ENCODE measurements at places on chromosomes 2 and 18. TPM values are rescaled to one million over a fixed set of nuclear protein-coding genes. Genes with fewer than 3 reads are reported as not detected.

GRCh38 chr2:203376173-203376572 is 48.0 kb downstream of the ABI2 start:
- no peak overlapping the region for H3K4me3 ChIP-seq
- H3K4me1 ChIP-seq: no peaks in the 10 kb centered on the region
- H3K27me3 ChIP-seq: no peaks in the 10 kb centered on the region
- H3K36me3 ChIP-seq: no peaks in the 10 kb centered on the region

The CAVIN2 gene
- 5.8 TPM for total RNA-seq

The TCF23 gene
- not detected for total RNA-seq

- H3K27ac ChIP-seq: no peak overlapping the region
- no peak overlapping the region for H3K4me3 ChIP-seq
- no peaks in the 10 kb centered on the region for H3K36me3 ChIP-seq
- H3K4me1 ChIP-seq: no peaks in the 10 kb centered on the region
- no peaks in the 10 kb centered on the region for H3K27me3 ChIP-seq
- no peak for DNase-seq
Observed at GRCh38 chr18:21479721-21480120, 120.8 kb downstream of the ESCO1 start.

DNA sequence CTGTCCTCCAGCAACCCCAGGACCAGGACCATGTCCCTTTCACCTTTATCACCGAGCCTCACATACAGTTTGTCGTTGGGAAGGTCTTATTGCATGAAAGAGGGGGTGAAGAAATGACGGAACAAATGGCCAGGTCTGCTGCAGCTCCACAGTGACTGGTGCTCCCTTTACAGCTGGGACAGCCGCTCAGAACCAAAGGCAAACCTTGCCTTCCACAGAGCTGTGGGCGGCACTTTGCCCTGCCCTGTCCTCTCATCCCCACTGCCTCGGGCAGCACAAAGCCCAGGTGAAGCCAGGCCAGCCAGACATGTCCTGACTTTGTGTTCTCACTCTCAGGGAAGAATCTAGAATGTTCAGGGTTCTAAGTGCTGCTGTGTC is 961 bp downstream of the GPR55 start:
- no peaks in the 10 kb centered on the region for H3K36me3 ChIP-seq
- H3K27ac ChIP-seq: no peak overlapping the region
- no peaks in the 10 kb centered on the region for H3K4me1 ChIP-seq
- no peak for DNase-seq
- no peaks in the 10 kb centered on the region for H3K27me3 ChIP-seq

DNA sequence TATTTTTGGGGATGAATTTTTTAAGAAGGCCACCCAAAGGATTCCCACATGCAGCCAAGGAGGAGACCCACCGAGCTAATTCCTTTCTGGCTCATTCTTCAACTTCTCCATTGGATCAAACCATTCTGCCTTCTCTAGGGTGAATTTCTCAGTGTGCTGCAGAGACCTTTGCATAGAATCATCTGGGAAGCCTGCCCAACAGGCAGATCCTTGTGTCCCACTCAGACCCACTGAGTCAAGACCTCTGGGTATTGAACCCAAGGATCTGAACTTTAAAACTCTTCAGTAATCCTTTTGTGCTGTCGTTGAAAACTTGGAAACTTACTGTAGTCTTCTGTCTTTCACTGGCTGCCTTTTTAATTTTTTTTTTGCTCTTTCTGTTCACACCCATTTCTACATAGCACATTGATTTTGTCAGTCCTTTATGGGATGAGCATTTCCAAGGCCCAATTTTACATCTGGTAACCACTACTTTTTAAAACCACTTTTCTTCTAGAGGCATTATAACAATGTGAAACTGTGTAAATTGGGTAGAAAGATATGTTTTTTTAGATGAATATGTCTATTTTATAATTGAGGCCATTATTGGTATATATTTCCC is 120.2 kb downstream of the TSN start:
- no peak overlapping the region for H3K27ac ChIP-seq
- H3K4me3 ChIP-seq: no peak overlapping the region
- no peaks in the 10 kb centered on the region for H3K27me3 ChIP-seq
- H3K36me3 ChIP-seq: no peaks in the 10 kb centered on the region
- DNase-seq: peak; percentile 13

DNA sequence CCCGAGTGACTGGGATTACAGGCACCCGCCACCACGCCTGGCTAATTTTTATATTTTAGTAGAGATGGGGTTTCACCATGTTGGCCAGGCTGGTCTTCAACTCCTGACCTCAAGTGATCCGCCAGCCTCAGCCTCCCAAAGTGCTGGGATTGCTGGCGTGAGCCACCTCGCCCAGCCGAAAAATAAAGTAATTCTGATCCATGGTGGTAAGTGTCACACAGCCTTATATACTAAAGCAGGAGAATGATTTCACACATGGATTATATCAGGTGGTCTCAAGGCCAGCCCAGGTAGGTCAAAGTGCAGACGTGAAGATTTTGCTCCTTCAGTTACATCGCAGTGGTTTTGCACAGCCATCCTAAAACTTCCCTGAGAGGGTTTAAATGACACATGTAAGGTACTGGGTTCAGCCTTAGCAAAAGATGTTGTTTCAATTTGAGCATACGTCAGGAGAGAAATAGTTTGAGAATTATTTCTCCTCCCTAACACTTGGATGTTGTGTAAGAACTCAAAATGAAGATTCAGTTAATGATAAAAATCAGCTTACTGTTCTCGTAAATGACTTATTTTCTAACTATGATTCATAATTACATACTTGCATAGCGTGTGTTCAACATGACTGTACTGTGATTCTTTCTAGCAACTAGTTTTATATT is 93.0 kb upstream of the SLC39A10 start:
- H3K27me3 ChIP-seq: no peaks in the 10 kb centered on the region
- H3K4me1 ChIP-seq: peaks cover 5% of the 10 kb centered on the region
- H3K36me3 ChIP-seq: no peaks in the 10 kb centered on the region

DNA sequence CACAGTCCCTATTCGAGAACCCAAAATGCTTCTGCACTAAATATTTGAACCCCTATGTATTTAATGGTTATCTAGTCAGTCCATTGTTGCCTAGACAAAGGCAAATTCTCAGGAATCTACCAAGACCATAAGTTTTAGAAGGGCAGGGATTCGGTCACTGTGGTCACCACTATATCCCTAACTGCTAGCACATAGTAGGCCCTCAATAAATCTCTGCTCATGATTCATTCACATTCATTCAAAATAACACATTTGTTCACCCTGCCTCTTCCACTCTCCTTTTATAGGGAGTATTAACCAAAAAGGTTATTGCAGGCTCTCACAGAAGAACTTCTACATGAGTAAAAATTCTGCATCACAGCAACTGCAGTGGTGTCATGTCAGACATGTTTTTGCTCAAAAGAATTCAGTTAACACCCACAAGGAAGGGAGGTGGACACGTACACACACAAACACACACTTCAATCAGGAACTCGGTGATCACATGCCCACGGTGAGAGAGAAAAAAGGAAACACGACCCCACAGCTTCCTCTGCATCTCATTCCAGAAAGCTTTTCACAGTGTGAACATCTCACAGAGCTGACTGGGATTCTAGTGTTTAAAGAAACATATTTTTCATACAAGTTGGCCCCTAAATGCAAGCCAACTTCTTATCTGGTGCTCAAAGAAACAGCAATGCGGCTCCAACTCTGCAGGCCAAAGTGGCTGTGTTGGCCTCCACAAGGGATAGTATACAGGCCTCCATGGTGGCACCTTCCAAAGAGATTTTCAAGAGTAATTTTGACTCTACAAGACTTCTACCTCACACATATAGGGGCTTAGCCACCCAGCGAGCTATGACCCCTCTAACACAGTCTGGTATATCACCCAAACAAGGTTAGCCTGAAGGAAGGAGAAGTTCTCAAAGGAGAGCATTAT is 98.0 kb downstream of the ANKRD44 start:
- H3K36me3 ChIP-seq: no peaks in the 10 kb centered on the region
- no peak overlapping the region for H3K4me3 ChIP-seq
- no peaks in the 10 kb centered on the region for H3K27me3 ChIP-seq

GRCh38 chr2:84830758-84831500 is 50.0 kb downstream of the TRABD2A start:
- H3K27ac ChIP-seq: no peak overlapping the region
- H3K4me1 ChIP-seq: no peaks in the 10 kb centered on the region
- H3K27me3 ChIP-seq: no peaks in the 10 kb centered on the region
- DNase-seq: no peak

DNA sequence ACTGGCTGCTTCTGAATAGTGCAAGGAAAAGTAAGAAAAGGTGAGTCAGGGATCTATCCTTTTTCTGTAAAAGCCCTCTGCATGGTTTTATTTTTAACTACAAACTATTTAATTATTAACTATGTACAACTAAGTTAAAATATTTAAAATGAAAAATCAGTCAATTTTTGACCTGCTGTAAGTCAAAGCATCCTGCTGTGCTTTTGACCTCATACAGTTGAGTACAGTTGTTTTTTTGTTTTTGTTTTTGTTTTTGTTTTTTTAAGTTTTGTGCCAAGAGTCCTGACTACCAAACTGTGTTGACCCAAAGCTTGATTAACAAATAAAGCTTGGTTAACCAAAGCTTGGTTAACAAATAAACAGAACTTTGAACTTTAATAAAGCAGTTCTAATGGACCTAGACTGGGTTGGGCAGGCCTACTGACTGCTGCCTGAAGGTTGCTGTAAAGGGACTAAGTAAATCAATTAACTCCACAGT is at the start of gene ACMSD:
Gene ACMSD, plus strand, starts transcription at position 474 of the 478 bp plus-strand sequence. CDS start 67 bp downstream, outside the sequence.
- H3K27me3 ChIP-seq: no peaks in the 10 kb centered on the region
- H3K4me3 ChIP-seq: no peak within 1 kb of the TSS
- H3K4me1 ChIP-seq: no peaks in the 10 kb centered on the region
- no peaks in the 10 kb centered on the region for H3K36me3 ChIP-seq
- H3K27ac ChIP-seq: no peak within 1 kb of the TSS
- DNase-seq: no peak

- H3K4me3 ChIP-seq: no peak overlapping the region
- no peaks in the 10 kb centered on the region for H3K27me3 ChIP-seq
- no peaks in the 10 kb centered on the region for H3K36me3 ChIP-seq
- H3K4me1 ChIP-seq: no peaks in the 10 kb centered on the region
Observed at GRCh38 chr2:236350426-236350825, 86.2 kb upstream of the ASB18 start.

The BCL11A gene
- 27.4 TPM for total RNA-seq

GRCh38 chr2:223585666-223586065 is 16.5 kb downstream of the SCG2 start:
- H3K36me3 ChIP-seq: no peaks in the 10 kb centered on the region
- DNase-seq: peak; percentile 81
- H3K4me1 ChIP-seq: no peaks in the 10 kb centered on the region
- no peak overlapping the region for H3K27ac ChIP-seq

DNA sequence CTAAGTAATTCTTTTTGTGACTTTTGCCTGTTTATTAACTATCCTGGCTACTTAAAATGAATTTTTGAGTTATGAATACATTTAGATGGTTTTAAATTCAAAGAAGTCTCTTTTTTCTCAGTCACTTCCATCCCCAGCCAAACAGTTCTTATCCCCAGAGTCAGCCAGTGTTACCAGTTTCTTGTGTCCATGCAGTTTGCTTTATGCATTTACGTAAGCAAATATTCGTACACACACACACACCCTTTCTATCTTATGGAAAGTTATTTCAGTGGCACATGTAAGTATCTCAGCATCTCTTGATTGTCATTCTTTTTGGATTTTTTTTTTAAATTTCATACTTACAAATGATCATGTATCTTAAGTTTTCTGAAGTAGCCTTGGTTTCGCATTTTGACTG is 113.2 kb downstream of the NEDD4L start:
- DNase-seq: no peak
- H3K36me3 ChIP-seq: no peaks in the 10 kb centered on the region
- no peak overlapping the region for H3K27ac ChIP-seq
- no peak overlapping the region for H3K4me3 ChIP-seq
- H3K27me3 ChIP-seq: no peaks in the 10 kb centered on the region

GRCh38 chr2:233047206-233047605 is 12.9 kb upstream of the INPP5D start:
- H3K4me3 ChIP-seq: no peak overlapping the region
- peaks cover 7% of the 10 kb centered on the region for H3K4me1 ChIP-seq
- H3K27ac ChIP-seq: no peak overlapping the region
- no peak for DNase-seq

GRCh38 chr2:187519419-187520120 is 34.7 kb downstream of the TFPI start:
- DNase-seq: no peak
- no peaks in the 10 kb centered on the region for H3K27me3 ChIP-seq
- no peak overlapping the region for H3K27ac ChIP-seq
- H3K36me3 ChIP-seq: peaks cover 13% of the 10 kb centered on the region
- H3K4me3 ChIP-seq: no peak overlapping the region
- no peaks in the 10 kb centered on the region for H3K4me1 ChIP-seq

GRCh38 chr2:182559623-182560022 is 132.8 kb upstream of the PDE1A start:
- H3K4me3 ChIP-seq: no peak overlapping the region
- no peak for DNase-seq
- no peak overlapping the region for H3K27ac ChIP-seq
- no peaks in the 10 kb centered on the region for H3K27me3 ChIP-seq
- H3K4me1 ChIP-seq: no peaks in the 10 kb centered on the region
- H3K36me3 ChIP-seq: no peaks in the 10 kb centered on the region

- H3K4me1 ChIP-seq: no peaks in the 10 kb centered on the region
- H3K36me3 ChIP-seq: no peaks in the 10 kb centered on the region
- no peak overlapping the region for H3K4me3 ChIP-seq
- no peak for DNase-seq
- no peaks in the 10 kb centered on the region for H3K27me3 ChIP-seq
Observed at GRCh38 chr2:236499691-236500578, 69.7 kb upstream of the ACKR3 start.

- H3K4me3 ChIP-seq: peak within 1 kb of the TSS; percentile 63
- peak within 1 kb of the TSS; percentile 93 for H3K27ac ChIP-seq
- H3K27me3 ChIP-seq: no peaks in the 10 kb centered on the region
- DNase-seq: peak; percentile 94
Observed at GRCh38 chr18:54958704-54959625, at the start of gene CCDC68. Gene CCDC68, minus strand, starts transcription at chr18:54959461. Its CDS starts 16,670 bp downstream, at chr18:54942791.

- H3K27me3 ChIP-seq: peaks cover 6% of the 10 kb centered on the region
- no peak overlapping the region for H3K4me3 ChIP-seq
- H3K36me3 ChIP-seq: no peaks in the 10 kb centered on the region
- H3K27ac ChIP-seq: no peak overlapping the region
- peaks cover 5% of the 10 kb centered on the region for H3K4me1 ChIP-seq
Observed at GRCh38 chr18:72539901-72540300, 4.2 kb downstream of the CBLN2 start.

GRCh38 chr2:30866974-30867373 is 59.7 kb upstream of the CAPN13 start:
- no peaks in the 10 kb centered on the region for H3K27me3 ChIP-seq
- no peak overlapping the region for H3K27ac ChIP-seq
- H3K4me3 ChIP-seq: no peak overlapping the region
- no peaks in the 10 kb centered on the region for H3K36me3 ChIP-seq
- H3K4me1 ChIP-seq: no peaks in the 10 kb centered on the region

DNA sequence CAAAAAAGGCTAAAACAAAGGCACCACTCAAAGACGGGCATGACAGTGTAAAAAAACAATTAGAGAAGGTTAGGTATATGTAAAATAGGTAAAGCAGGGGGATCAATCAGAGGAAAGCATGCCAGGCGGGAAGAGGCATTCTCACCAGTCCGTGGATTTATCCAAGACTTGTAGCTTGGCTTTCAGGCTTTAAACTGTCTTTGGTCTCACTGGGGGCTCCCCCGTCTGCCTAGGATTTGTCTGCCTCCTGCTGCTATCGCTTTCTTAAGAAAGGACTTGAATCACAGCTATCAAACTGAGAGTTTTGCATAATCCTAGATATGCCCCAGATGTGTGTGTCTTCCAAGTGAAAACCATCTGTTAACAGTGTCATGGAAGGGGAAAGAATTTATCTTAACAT is 11.1 kb upstream of the GORASP2 start:
- H3K4me1 ChIP-seq: no peaks in the 10 kb centered on the region
- no peak for DNase-seq
- no peak overlapping the region for H3K27ac ChIP-seq
- no peak overlapping the region for H3K4me3 ChIP-seq
- no peaks in the 10 kb centered on the region for H3K27me3 ChIP-seq
- no peaks in the 10 kb centered on the region for H3K36me3 ChIP-seq

The ZNF516 gene
- total RNA-seq: 25.9 TPM

Data from stomach (tissue), 19 donors.